ENCODE measurements at places on chromosomes 4 and X.

GRCh38 chr4:140719686-140720085 is 36.5 kb downstream of the TBC1D9 start:
- no peak for DNase-seq

GRCh38 chr4:24589448-24589847 is 5.1 kb upstream of the DHX15 start:
- no peak for DNase-seq

GRCh38 chrX:131288738-131289511 is at the start of gene IGSF1:
Gene IGSF1, minus strand, starts transcription at chrX:131289306. Its CDS starts 2,632 bp downstream, at chrX:131286674.
- DNase-seq, result no peak

DNA sequence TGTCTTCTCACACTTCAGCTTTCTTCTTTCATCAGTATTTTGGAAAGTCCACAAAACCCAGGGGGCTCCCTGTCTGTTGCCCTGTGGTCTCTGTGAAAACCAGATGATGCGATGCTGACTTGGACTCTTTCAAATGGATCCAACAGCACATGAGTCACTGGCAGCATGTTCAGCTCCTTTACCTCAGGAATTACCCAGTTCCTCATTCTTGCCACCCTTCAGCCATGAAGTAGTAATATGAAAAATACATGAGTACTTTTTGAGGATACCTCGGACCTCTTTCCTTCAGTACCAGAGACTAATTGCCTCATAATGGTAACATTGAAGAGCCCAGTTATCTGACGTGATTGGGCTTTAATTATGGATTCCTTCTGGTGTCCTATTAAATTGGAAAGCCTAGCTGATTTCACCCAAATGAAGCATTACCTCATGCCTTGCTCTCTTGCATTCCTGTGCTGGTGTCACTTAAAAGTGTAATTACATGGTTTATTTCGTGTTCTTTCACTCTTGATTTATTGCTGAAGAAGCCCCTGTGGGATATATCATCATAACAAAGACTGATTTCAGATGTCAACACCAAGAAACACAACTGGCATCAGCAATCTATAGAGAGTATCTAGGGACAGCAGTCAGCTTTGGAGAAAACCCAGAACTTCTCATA is 63.4 kb downstream of the NFKB1 start:
- no peak for DNase-seq

DNA sequence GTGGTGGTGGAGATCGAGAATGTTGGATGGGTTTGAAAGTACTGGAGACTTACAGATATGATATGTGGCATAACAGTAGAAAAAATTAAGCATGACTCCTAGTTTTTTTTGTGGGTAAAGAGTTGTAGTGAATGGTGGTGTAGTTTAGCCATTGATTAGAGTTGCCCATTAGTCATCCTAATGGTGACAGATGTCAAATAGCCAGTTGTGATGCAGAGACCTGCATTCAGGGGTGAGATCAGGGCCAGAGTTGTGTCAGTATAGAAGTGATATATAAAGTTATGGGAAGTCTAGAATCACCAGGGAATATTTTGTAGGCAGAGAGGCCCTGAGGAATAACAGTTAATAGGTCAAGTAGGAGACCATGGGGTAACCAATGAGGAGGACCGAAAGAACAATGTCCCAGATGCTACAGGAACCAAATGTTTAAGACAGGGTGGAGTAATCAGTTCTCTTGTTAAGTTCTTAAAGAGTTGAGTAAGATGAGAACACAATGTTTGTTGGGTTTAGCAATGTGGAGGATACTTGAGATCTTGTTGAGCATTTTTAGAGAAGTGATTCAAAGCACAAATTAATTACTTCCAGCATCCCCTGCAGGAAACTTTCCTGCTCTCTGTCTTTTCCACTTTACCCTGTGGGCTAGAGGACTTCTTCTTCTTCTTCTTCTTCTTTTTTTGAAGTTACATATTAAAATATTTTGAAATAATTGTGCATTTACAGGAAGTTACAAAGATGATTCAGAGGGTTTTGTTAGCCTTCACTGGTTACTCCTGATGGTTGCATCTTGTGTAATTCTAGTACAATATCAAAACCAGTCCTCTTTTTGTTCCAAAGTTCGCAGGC is 13.3 kb downstream of the SGMS2 start:
- no peak for DNase-seq

All from SHP77 treated with DMSO at 0.1 percent for 48 hours (cell line).